Activated naive CD4-positive, alpha-beta T cell (primary cell): ENCODE measurements at places on chromosomes 2 and 18.

- DNase-seq: no peak
Measured at GRCh38 chr2:203279288-203279687, 40.5 kb downstream of the CYP20A1 start.

GRCh38 chr2:29097569-29097968 lies 17.6 kb upstream of the CLIP4 start:
- DNase-seq: no peak

DNA sequence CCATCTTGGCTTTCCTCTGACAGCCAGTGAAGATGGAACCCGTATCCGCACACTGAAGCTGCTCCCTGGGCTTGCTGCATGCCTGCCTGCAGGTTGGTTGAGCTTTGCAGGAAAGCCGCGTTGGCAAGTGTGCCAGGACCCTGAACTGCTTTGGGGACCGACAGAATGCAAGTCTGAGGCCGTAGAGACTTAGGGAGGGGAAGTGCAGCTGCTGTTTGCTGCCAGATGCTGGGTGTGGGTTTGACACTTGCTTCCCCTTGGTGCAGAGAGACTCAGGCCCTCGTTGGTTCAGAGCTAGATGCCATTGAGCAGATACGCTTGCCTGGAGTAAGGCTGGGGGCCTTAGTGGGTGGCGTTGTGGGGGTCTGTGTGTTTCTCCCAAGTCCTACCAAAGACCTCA lies 13.1 kb upstream of the PHLPP1 start:
- no peak for DNase-seq

GRCh38 chr2:233489666-233490065 lies 76.9 kb downstream of the USP40 start:
- DNase-seq: no peak

DNA sequence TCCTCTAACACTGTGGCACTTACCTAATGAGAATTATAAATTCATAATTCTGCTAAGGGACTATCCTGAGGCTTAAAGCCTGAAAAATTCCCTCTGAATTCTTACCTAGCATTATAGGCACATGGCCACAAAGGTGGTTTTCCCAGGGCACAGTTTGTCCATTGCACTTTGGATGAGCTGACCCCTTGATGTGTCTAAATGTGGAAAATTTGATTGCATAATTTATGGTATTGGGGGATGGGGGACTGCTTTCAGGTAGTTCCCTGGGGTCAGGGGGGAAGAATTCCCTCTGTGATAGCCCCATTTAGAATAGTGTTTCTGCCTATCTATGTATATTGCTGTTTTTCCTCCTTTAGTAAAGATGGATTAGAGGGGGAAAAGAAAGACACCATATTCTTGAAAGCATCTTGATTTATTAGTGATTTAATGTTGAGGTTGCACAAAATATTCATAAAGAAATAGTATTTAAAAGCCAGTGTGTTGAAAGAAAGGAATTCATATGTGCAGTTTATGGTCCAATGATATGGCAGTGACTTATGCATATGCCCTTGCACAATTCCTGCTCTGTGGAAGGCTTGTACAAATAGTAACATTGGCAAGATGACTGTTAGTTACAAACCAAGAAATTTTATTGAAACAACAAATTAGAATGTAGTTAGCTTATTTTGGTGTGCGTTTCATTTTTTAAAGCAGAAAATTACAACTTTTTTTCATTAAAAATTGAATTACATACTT lies 8.7 kb upstream of the HTR2B start:
- no peak for DNase-seq

GRCh38 chr18:35376393-35376741 lies 770 bp downstream of the ZNF396 start:
- no peak for DNase-seq

- no peak for DNase-seq
Measured at GRCh38 chr2:47907039-47907781, 912 bp upstream of the FBXO11 start.

GRCh38 chr2:37414470-37414949 lies 70.1 kb downstream of the QPCT start:
- DNase-seq: no peak

DNA sequence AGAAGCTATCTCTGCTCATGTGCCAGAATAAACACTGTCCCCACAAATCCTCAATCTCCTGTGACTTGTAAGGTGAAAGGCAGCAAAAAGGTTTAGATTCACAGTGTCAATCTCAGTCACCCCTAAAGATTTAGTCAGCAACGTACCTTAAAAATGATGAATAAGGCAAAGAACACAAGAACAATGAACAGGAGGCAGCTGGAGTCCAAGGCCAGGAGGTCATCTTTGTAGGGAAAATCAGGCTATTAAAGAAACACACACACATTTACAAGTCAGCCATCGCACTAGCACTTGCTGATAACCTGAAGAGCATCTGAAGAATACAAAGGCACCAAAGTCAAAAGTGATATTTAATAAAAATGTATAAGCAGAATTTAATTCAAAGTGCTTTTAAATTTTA lies 16.6 kb downstream of the LAPTM4A start:
- no peak for DNase-seq

GRCh38 chr18:78966793-78967106 lies 12.9 kb upstream of the SALL3 start:
- no peak for DNase-seq

DNA sequence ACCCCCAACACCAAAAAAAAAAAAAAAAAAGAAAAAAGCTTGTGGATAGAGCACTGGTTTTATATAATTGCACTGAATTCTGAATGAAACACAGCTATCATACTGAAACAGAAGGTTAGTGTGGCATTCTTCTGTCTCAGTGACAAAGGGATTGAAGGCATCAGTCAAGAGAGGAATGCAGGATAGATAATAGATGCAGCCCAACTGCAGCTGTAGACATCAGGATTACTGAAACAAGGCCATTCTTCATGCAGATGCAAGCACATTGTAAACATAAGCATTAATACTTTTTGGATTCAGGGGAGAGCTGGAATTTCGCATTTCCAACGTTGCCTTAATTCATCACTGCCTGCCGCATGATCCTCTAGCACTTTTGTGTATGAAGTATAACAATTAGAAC lies 897.4 kb upstream of the KLHL29 start:
- no peak for DNase-seq

- DNase-seq: no peak
Measured at GRCh38 chr2:227325839-227326195, 766 bp downstream of the MFF start.

DNA sequence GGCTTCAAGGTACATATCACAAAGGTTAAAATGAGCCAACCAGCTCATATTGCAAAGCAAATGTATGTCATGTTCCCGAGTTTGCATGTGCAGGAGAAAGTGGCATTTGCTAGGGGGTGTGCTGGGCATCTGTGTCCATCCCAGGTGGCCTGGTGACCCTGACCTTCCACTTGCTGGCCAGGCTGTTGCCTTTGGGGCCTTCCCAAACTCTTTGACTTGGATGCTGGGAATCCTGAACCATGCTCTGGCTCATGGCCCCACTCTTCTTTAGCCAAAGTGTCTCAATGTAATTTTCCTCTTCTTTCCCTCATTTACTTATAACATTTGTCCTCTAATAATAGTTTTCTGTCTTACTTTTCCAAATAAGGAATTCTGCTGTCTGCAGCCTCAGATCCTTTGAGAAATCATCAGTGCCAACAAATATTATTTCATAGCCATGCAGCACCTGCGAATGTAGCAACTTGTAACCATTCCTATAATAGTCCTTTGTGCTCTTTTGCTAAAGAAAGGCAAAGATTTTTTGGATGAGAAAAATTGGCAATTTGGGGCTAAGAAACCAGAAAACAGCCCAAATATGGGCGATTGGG lies 64.2 kb downstream of the MTCL1 start:
- DNase-seq: no peak

- no peak for DNase-seq
Measured at GRCh38 chr18:9570255-9570654, 44.1 kb downstream of the PPP4R1 start.

DNA sequence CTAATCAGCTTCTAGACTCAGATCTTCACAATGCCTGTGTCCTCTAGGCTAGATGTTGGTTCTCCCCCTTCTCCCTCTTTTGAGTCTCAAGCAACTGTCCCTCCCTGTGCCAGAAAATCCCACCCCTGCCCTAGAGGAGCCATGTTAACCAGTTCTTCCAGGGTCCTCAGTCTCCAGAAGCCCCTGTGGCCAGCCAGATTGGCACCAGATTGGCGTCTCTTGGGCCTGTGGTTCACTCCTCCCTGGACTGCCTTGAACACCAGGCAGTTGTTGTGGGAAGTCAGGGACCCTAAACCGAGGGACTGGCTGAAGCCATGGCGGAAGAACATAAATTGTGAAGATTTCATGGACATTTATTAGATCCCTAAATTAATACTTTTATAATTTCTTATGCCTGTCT lies 36.6 kb downstream of the CYP26B1 start:
- DNase-seq: no peak
